ENCODE measurements at places on chromosomes 1 and 21.

- DNase-seq: no peak
These were observed 60.5 kb upstream of the ANGPTL3 start for GRCh38 chr1:62536865-62537264.

DNA sequence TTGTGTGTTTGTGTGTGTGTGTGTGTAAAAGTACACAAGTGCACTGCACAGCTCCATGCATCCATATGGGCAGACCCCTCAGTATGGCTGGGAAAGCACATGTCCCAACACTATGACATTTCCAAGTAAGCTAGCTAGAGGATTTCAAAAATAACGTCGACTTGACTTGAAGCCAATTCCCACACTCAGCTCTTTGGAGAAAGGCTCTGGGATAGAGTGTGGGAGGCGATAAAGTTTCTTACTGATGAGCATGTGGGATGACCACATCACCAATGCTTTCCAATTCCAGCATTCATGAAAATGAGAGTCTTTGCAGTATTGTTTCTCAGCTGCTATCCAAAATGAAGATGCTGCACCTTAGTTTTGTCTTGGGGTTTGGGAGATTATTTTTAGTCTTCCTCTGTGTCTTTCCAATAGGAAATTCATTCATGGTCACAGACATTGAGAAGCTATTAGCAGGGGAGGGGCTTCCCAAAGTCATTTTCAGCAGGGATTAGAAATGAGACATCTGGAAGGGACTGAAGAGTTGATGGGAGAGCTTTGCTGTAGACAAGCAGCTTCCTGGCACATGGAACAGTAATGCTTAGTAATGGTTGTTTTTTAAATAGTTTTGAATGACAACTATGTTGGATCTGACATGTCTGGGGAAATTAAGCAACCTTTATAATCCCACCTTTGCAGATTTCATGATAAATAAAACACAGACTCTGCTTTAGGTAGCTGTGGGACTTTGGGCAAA is 143.5 kb downstream of the ASTN1 start:
- no peak for DNase-seq

DNA sequence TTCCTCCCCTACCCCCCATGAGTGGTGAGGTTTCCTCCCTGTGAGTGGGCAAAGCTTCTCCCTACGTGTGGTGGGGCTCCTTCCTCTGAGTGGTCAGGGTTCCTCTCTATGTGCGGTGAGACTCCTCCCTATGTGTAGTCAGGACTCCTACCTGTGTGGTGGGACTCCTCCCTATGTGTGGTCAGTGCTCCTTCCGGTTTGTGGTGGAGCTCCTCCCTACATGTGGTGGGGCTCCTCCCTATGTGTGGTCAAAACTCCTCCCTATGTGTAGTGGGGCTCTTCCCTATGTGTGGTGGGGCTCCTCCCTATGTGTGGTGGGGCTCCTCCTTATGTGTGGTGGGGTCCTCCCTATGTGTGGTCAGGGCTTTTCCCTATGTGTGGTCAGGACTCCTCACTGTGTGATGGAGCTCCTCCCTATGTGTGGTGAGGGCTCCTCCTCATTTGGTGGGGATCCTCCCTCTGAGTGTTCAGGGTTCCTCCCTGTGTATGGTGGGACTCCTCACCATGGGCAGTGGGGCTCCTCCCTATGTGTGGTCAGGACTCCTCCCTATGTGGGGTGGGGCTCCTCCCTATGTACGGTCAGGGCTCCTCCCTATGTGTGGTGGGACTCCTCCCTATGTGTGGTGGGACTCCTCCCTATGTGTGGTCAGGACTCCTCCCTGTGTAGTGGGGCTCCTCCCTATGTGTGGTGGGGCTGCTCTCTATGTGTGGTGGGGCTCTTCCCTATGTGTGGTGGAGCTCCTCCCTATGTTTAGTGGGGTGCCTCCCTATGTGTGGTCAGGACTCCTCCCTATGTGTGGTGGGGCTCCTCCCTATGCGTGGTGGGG is 29.1 kb downstream of the PRSS38 start:
- DNase-seq: no peak

DNA sequence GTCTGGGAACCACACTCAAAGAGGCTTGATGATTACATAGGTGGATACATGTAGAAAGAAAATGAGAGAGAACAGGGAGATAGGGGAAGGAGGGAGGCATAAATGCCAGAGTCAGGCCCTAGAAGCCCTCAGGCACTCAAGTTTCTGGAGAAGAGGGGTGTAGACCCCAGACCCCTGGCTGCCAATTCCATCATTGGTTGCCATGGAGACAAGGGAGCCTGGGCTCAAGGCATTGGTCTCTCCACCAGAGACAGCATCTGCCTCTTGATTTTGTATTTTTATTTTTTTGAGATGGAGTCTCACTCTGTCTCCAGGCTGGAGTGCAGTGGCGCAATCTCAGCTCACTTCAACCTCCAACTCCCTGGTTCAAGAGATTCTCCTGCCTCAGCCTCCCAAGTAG is 114.3 kb upstream of the GRIK3 start:
- no peak for DNase-seq

DNA sequence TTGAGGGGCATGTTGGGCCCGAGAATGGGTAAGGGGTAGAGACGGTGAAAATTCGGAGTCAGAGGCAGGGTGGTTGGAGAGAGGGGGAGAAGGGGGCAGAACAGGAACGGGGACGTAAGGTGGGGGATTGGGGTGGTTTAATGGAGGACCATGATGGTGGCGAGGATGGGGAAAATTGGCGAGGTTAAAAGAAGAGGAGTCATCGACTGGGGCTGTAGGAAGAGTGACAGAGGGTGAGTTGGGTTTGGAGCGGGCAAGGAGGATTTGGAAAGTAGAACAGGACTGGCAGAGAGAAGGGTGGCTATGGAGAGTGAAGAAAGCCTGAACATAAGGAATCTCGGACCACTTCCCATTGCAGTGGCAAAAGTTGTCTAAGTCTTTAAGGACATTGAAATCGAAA is 10.8 kb upstream of the ZBTB48 start:
- DNase-seq: no peak
